GM23248 (cell line): ENCODE measurements at places on chromosomes 6 and 20.
A peak's percentile ranks its signal among the peaks of the same experiment; 100 is the strongest.

GRCh38 chr6:166770216-166771116, 143.4 kb upstream of the RPS6KA2 start:
- DNase-seq = peak; percentile 34

GRCh38 chr20:46013829-46014516, 5.3 kb downstream of the MMP9 start:
- DNase-seq = peak; percentile 70

- DNase-seq = no peak
These were observed 8.3 kb upstream of the FOXC1 start for GRCh38 chr6:1601158-1602048.

DNA sequence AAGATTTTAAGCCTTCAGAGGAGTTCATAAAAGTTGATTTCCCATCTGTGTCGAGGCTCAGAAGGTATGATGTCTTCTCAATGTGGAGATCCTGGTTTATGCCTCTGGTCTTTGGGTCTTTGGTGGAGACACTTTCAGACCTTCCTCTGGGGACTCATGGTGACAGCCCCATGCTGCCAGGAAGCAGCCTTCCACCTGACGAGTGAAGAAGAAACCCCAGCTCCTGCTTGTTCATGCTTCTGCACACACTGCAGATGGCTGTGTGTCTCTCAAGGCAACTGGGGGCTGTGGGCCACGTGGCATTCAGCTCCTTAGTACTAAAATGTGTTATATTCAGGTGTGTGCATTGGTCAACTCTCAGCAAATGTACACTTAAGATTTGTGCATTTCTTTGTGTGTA, 4.9 kb upstream of the SCP2D1 start:
- DNase-seq = no peak

DNA sequence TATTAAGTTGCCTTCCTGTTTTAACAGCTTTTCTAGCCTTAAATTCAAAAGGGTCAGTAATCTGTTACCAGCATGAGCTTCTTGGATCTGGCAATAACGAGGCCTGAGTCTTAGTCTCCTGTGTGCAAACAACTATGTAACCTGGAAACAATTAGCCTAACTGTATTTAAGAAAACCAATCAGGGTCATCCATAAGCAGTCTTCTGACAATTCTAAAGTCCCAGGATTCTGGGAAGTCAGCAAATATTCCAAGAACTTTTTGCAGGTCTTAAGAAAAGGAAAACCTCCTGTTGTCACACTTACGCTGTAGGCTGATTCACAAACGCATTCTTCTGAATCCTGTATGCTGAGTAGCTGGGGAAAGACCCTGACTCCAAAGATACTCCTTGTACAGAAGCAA, 90.4 kb downstream of the COL12A1 start:
- no peak for DNase-seq

DNA sequence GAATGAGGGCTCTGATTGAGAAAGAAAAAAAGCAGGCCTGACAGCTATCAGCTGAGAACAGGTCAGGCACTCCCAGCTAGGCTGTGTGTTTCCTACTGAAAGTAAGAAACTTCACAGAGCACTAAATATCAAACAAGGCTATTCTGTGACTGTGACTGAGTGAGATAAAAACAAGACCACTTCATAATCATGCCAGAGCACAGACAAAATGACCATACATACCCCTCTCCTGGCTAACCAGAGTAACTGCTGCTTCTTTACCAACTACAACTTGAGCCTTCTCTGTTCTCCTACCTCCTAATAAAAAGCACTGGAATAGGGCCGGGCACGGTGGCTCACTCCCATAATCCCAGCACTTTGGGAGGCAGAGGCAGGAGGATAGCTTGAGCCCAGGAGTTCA, 6.8 kb upstream of the BTN1A1 start:
- DNase-seq = peak; percentile 27

DNA sequence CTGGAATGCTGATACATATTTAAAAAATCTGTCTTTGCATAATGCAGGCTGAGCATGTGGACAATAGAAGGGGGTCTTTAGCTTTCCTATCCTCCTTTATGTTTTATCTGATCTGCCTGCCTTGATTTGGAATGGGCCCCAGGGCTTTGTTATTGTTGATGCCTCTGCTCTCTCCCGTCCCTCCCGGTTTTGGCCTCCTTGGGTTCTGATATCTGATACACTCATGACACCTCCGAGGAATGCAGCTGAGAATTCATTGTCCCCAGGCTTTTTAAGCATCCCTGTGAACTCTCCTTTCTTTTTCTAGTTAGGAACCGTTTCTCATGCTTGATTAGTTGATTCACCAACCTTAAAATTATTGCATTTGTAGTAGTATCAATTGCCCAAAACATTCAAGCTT, 185.5 kb upstream of the RALGAPA2 start:
- DNase-seq = no peak

- DNase-seq = peak; percentile 34
These were observed 67.5 kb downstream of the JARID2 start for GRCh38 chr6:15313367-15313766.

DNA sequence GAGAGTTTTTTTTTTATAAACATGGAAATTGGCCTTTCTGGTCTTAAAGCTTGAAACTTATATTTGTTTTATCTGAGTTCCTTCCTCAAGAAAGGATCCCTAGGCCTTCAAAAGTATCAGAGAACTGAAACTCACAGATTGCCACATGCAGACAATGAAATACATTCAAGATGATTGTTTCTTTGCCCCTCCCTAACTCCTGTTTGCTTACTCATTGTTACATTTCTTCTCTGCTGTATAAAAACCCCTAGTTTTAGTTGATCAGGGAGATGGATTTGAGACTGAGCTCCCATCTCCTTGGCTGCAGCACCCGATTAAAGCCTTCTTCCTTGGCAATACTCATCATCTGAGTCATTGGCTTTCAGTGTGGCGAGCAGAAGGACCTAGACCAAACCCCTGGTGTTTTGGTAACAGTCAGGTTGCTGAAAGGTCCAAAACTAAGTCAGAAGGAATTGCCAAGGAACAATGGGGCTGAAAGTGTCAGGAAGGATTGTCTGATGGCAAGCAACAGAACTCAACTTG, 132.3 kb upstream of the SULF2 start:
- DNase-seq = no peak

GRCh38 chr6:46706464-46706863, 18.8 kb downstream of the TDRD6 start:
- DNase-seq = no peak

GRCh38 chr6:112149719-112150263, 62.4 kb downstream of the FAM229B start:
- DNase-seq = peak; percentile 84

DNA sequence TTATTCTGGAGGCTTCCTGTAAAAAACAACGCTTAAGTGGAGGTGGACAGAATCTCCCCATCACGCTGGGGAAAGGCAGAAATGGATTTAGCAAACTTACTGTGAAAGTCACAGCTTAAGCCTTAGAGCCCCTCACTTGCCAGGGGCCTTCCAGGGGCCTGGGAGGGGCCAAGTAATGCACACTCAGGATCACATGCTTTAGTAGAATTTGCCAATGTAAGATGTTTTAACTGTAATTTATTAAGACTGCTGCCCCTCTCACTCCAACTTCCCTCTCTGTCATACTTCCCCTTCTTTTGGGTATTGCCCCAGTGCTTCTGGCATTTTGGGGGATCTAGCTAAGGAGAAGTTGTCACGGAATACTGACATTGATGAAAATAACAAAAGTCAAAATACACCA, 12.6 kb upstream of the ADA start:
- DNase-seq = no peak

- DNase-seq = no peak
These were observed 61.4 kb downstream of the DAAM2 start for GRCh38 chr6:39853604-39854003.

DNA sequence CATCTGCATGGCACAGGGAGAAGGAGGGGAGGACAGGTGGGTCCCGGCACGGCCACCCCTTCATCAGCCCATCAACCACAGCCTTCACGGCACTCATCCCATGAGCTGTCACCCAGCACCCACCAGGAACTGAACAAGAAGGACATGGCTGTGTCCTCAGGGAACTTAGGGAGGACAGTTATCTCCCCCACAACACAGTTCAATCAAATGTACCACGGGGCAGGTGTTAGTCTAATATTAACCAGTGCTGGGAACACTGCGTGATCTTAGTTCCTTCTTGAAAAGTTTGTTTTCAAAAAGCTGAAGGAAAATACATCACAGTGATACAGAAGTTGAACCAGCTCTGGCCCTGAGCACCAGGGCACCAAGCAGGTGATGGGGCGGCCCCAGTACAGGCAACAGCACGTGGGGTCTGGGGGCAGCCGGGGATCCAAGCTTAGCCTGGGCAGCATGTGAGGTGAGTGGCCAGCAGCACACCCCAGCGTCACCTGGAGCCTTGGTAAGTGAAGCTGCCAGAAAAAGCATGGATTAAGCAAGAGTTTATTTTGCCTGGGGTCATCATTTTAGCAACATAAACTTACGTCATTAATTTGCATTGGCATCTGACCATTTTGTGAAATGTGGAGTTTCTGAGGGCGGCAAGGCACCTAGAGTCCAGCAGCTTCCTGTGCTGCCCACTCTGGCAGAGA, 35.5 kb upstream of the AFDN start:
- no peak for DNase-seq

- DNase-seq = no peak
These were observed 21.9 kb downstream of the FAM229B start for GRCh38 chr6:112109262-112109661.

DNA sequence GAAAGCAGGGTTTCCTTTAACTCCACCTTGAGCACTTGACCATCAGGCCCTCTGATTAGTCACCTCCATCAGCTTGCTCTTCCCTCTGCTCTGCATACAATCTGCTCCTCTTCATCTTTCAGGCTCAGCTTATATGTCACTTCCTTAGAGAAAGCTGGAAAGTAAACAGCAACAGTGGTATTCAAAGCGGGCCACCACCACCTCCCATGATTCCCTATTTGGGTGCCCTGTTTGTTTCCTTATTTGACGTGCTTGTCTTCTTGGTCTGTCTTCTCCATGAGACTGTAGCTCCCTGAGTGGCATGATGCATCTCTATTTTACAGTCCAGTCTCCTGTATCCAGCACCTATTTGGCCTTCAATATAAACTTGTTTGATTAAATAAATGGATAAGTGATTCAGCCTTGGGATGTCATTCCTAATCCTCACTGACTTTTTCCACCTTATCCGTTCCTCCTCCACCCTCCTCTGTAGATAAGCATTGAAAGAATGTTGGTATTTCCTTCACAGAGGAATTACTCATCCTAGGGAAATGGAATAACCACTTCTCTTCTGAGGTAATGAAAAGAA, 102.8 kb upstream of the SGK1 start:
- DNase-seq = peak; percentile 73

GRCh38 chr20:44967207-44967807, 995 bp downstream of the STK4 start:
- DNase-seq = peak; percentile 51

DNA sequence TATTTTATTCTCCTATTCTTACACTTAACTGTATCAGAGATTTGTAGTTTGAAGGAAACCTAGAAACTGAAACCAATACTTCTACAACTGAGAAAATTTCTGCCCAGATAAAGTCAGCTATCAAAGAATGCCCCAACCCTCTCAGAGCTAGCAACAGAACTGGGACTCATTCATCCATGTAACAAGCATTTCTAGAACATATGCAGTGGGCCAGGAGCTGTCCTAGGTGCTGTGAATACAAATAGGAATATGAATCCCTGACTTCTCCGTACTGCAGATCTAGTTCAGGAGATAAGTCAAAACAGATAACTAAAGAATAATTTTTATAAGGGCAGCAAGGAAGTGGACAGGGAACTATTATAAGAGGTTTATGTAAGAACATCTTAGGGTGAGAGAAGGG, 654.1 kb upstream of the NOX3 start:
- no peak for DNase-seq

- no peak for DNase-seq
These were observed 108.4 kb upstream of the SLC22A23 start for GRCh38 chr6:3565291-3565690.

GRCh38 chr6:40444811-40445210, 142.4 kb downstream of the LRFN2 start:
- DNase-seq = peak; percentile 9

GRCh38 chr20:52312132-52312729, 120.7 kb upstream of the ZFP64 start:
- DNase-seq = peak; percentile 79

- no peak for DNase-seq
These were observed 205.8 kb downstream of the TMEM242 start for GRCh38 chr6:157117431-157118095.

GRCh38 chr6:131840936-131841583, 33.2 kb downstream of the ENPP1 start:
- DNase-seq = no peak

GRCh38 chr6:80338201-80338836, 231.8 kb downstream of the BCKDHB start:
- DNase-seq = no peak

GRCh38 chr6:11785774-11786579, 7.4 kb upstream of the ADTRP start:
- DNase-seq = no peak

DNA sequence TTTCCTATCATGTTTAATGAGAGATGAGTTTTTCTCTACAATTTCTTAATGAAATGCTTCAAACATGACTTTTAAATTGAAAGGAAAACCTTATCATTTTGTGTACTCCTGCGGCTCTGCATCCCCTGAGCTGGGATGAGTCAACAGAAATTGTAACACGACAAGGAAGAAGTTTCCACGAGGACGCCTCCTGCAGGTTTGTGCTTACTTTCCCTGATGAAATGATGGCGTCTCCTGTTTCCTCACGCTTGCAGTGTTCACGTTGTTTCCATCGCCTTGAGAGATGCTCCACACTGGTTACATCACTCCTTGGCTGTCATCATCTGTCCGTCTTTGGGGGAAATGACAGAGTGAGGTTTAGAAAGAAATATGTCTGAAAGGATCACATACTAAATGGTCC, 233.7 kb upstream of the ZFP64 start:
- peak; percentile 72 for DNase-seq

GRCh38 chr6:47701363-47701762, 3.0 kb downstream of the ADGRF4 start:
- no peak for DNase-seq

DNA sequence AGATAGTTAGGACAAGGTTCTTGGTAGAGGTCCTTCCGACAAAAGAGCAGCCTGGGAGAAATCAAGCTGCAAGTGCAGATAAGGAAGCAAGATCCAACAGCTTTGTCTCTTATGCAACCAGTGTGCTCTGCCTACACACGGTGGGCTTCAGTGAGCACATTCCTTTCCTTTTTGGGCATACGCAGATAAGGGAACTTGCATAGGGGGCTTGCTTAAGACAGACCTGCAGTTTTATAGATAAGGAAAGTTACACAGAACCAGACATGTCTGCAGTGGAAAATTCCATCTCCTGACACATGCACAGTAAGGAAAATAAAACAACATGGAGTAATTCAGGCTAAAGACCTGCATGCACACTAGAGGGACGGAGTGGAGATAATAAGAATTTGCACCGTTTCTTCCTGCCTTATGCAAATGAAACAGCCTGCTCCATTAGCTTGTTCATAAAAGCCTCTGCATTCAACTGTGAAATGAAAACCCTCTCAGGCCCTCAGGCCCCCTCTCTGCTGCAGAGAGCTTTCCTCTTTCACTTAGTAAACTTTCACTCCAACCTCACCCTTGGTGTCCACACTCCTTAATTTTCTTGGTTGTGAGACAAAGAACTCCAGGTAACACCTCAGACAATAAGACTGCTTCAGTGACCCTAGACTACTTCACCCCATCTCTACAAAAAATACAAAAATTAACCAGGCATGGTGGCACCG, 97.5 kb upstream of the MYLIP start:
- no peak for DNase-seq

- DNase-seq = no peak
These were observed 711.1 kb upstream of the EPHA7 start for GRCh38 chr6:94130478-94130877.

GRCh38 chr6:113190170-113190569, 667.0 kb upstream of the MARCKS start:
- no peak for DNase-seq

GRCh38 chr6:158168040-158168289, at the start of gene SERAC1:
Gene SERAC1 (minus strand): TSS chr6:158168262. CDS start chr6:158158363, 9,899 bp downstream.
- no peak for DNase-seq

GRCh38 chr6:30113003-30113759, at the start of gene TRIM31:
Gene TRIM31 (minus strand): TSS chr6:30113090. CDS start chr6:30112805, 285 bp downstream.
- no peak for DNase-seq
